NCI-H1105 (cell line): ENCODE measurements at places on chromosomes 5 and 9.

- DNase-seq, result no peak
Observed at GRCh38 chr5:105350486-105351140, 1788.0 kb upstream of the NUDT12 start.

DNA sequence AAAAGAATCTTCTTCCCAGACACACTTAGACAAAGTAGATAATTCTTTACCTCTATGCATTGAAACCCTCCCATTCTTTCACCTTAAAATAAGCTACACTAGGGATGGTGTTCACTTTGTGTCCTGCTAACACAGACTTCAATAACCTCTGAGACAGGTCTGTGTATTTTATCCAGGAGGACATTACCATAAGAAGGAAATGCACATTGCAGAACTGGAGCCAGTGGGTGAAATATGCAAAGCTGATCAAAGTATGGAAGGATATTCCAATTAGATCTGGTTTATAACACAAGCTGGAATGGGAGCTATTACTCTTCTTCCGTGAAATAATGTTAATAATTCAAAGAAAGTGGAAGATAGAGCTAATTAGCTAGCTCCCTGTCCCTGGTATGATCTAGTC is 204.1 kb downstream of the BRINP1 start:
- DNase-seq, result no peak

- no peak for DNase-seq
Observed at GRCh38 chr9:101639785-101640665, 45.3 kb upstream of the PPP3R2 start.

DNA sequence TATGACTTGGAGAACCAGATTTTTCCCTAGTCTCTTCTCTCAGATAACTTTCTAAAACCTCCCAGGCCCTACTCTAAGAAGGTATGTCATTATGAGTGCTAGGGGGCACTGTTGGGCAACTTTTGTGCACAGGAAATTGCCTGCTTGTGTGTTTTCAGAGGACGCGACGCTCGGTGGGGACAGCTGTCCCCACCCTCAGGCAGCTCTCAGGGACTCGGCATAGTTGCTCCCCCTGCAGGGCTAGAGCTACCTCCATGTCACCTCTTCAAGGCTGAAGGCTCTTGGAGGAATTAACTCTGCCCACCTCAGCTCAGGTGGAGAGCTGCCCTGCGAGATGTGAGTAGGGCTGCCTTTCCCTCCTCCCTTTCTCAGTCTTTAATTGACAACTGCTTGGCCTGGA is 10.2 kb upstream of the TIFAB start:
- DNase-seq, result peak; percentile 63

DNA sequence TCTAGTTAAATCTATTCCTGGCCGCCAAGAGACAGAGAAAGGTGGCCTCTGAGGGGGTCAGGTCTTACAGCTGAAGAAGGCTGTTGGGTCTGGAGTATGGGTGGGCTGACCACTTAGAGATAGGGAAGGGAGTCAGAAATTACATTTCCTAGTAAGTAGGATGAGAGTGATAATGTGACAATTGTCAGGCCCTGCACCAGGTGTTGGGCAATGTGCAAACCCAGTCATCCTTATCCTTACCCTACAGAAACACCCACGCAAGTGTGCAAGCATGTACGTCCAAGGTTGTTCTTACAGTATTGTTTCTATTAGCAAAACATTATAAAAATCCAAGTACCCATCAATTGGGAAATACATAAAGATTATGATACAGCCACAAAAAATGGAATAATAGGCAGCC is 9.5 kb downstream of the SPAAR start:
- no peak for DNase-seq

GRCh38 chr5:176996780-176997179 is 9.8 kb downstream of the UIMC1 start:
- DNase-seq, result no peak

GRCh38 chr9:93683331-93684134 is 107.1 kb downstream of the PHF2 start:
- DNase-seq, result no peak

DNA sequence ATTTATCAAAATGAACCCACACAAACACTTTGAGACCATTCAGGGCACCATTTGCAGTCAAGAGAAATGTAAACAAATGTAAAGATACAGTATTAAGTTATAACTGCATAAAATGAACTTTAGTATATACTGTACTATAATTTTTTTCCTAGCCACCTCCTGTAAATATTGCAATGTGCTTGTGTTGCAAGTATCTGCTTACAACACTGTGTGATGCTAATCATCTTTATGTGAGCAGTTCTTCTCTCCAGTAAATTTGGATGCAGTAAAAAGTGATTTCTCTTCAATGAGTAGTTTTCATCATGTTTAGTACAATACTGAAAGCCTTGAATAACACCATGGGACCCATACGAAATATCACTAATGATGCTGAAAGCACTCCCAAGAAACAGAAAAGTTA is 9.4 kb downstream of the G3BP1 start:
- no peak for DNase-seq

DNA sequence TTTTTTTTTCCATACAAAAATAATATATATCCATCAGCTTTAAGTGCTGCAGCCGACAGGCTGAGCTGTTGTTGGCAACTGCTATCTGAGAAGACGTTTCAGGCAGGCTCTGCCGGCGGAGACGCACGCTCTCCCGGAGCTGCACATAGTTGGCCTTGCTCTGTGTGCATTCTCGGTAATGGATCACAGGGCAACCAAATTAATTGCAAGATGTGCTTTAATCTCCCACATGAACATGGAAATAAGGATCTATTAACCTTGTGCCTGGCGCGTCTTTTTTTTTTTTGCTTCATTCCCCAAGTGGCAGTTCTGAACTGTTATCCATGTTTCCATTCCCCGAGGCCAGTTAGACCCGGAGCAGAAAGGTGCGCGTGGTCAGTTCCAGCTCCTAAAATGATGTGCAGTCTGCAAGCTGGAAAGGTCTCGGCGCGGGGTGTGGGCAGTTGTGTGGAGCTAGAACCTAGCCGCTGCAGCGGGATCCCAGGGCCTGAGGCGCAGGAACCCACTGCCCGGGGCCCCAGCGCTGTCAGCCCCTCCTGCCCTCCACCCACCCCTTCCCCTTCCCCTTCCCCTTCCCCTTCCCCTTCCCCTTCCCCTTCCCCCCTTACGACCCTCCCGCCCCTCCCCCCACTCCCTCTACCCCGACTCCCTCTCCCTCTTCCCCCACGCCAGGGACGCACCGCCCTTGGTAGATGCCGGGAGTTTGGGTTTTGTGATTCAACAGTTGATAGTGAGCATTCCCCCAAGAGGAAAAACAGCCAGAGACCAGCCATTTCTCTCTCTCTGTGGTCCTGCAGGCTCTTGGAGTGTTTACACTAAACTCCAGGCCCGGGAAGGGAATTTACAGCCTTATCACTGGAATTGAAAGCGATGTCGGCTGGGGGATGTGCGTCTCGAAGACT is 137.8 kb downstream of the CEP120 start:
- no peak for DNase-seq

- DNase-seq, result no peak
Observed at GRCh38 chr5:71582945-71583584, 4.1 kb upstream of the MCCC2 start.

DNA sequence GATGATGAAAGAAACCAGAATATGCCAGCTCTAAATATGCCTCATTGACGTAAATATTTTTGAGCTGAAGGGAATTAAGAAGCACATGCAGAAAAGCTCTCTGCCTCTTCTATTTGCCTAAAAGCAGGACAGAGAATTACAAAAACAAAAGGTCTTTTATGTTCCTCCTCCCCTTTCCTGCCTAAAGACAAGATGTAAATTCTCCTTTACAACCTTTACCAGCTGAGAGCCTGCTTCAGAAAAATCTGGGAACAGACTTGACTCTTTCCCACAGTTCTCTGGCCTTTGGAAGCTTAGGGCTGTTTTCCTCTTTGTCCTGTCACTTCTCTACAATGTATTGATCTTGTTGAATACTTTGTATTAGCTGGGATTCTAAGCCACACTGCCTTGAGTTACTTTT is 199.7 kb downstream of the TMC1 start:
- DNase-seq, result no peak

DNA sequence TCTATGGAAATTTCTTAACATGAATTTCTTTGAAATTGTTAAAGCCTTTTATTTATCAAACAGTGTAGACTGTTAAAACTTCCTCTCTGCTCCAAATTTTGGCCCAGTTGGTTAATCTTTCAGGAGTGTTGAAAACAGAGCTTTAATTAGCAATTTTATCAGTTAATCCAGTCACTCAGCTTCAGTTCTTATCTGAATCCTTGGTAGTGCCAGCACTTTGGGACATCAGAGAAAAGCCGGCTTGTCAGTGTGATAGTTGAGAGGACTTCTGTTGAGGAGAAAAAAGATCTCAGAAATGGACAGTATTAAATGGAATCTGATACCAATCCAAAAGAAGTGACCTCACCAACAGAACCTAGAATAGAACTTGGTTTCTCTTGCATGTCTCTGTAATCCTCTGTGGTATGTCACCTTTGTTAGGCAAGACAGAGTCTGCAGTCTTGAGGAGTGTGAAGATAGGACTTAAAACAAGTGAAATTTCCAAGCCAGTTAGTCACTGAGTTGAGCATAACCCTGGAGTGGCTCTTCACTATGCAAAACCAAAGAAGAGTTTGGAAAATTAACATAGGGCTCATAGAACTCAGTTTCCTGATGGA is 251.8 kb downstream of the NNT start:
- no peak for DNase-seq

- no peak for DNase-seq
Observed at GRCh38 chr5:105638437-105638836, 2032.3 kb downstream of the EFNA5 start.

DNA sequence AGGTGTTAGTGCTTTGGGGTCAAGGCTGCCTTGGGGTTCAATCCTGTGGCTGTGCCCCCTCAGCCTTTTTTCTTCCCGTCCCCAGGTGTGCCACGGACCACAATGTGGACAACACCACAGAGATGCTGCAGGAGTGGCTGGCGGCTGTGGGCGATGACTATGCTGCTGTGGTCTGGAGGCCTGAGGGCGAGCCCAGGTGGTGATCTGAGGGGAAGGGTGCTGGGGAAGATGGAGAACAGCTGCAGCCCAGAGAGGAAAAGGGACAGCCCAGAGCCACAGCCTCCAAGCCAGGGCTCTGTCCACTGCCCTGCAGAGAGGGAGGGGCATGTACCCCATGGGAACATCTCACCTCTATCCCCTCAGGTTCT is 2.1 kb downstream of the CERCAM start:
- DNase-seq, result no peak

DNA sequence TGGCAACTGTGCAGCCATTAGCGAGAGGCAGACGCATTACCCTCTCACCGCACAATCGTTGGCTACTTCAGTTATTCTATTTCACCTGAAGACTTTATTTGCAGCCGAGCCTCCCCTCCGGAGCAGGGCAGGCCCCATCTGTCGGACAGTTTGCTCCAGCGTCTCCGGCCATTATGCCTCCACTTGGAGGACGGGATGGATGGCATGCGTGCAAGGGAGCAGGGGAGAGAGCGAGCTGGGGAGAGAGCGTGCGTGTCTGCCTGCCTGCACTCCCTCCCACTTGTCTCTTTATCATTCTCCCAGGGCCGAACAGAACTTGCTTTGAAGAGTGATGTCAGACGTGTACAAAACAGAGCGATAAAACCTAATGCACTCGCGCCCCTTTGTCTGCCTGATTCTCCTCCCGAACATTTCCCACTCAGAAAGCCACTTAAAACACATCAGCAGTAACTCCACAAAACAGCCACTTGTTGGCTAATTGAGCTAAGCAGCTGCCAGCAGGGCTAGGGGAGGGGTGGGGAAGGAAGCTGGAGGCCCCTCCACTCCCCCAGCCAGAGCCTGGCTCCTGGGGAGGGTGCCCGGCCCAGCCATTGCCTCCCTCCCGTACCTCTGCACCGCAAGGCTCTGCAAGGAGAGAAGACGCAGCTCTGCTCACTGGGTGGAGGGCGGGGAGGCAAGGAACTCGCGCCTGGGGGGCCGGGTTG is 43.4 kb upstream of the FUBP3 start:
- peak; percentile 94 for DNase-seq

- no peak for DNase-seq
Observed at GRCh38 chr9:85262333-85262732, 479.4 kb downstream of the AGTPBP1 start.

DNA sequence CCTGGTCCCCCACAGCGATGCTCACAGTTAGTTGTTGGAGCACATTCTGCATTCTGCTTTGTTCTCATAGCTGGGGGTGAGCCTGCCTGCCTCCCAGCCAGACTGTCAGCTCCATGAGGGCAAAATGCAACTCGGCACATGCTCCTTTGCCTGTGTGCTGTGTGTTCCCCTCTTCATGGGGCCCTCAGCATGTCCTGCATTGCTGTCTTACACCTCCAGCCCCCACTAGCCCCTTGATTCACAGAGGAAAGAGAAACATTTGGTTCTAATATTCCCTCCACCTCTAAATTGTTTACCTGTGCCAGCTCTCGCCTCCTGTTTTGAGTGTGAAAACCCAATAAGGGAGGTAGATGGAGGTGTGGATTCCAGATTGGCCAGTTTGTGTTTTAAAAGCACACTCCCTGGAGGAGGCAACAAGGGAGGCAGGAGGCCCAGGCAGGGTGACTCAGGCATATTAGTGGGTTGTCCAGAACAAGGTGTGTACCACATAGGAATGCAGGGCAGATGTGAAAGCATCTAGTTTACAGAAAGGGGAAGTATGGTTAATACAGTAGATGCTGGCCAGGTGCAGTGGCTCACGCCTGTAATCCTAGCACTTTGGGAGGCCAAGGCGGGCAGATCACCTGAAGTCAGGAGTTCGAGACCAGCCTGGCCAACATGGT is 224.6 kb downstream of the AGTPBP1 start:
- DNase-seq, result no peak

- no peak for DNase-seq
Observed at GRCh38 chr9:35306283-35306682, 144.5 kb downstream of the UNC13B start.

- DNase-seq, result no peak
Observed at GRCh38 chr5:79931409-79931808, 59.7 kb downstream of the MTX3 start.

DNA sequence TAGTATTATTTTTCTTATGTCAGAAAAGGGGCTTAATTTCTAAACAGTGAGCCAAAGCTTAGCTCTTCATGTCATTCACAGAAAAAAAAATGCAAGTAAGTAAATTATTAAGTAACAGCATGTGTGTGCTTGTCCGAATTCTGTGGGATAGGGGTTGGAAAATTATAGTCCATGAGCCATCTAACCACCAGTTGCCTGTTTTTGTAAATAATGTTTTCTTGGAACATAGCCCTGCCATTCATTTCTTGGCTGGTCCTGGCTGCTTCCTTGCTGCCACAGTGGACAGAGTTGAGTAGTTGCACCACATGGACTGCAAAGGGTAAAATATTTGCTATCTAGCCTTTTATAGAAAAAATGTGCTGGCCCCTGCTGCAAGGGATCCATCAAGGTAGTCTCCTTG is 513.7 kb upstream of the WWC1 start:
- no peak for DNase-seq
